CD8-positive, alpha-beta T cell (primary cell): ENCODE measurements at places on chromosomes 2 and 18.

GRCh38 chr2:64008434-64009009 lies 10.7 kb downstream of the VPS54 start:
- no peak for DNase-seq

DNA sequence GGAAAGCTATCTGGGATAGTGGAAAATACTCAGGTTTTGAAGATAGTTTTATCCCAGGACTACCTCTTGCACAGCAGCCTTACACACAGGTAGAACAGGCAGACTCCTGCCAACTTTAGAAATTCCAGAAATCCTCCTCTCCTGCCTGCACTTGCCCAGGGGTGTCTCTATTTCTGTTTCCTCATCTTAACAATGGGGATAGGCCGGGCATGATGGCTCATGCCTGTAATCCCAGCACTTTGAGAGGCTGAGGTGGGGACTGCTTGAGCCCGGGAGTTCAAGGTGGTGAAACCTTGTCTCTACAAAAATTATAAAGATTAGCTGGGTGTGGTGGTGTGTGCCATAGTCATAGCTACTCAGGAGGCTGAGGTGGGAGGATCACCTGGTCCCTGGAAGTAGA lies 117.0 kb upstream of the ARL5A start:
- no peak for DNase-seq

DNA sequence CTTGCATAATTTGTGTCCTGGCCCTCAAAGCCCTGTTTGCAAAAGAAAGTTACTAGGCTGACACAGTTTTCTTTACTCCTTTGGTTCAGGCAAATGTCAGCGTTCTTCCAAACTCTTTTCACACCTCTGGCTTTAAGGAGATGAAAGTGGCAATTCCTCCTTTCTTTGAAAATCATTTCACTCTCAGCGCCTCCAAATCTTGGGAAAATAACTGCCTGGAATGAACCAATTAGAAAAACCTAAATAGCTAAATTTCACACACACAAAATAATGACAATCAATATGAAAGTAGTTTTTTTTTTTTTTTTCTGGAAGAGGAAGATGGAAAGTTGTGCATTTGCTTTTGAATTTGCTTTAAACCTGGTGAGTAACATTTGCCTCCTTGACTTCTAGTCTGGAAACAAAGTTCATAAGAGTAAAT lies 1.7 kb downstream of the MEIS1 start:
- DNase-seq: no peak

GRCh38 chr2:152508446-152508845 lies 173.5 kb downstream of the FMNL2 start:
- DNase-seq: no peak

- DNase-seq: no peak
Observed at GRCh38 chr2:240189686-240190085, 49.2 kb upstream of the OTOS start.

GRCh38 chr2:223101340-223102039 lies 49.5 kb downstream of the KCNE4 start:
- no peak for DNase-seq

DNA sequence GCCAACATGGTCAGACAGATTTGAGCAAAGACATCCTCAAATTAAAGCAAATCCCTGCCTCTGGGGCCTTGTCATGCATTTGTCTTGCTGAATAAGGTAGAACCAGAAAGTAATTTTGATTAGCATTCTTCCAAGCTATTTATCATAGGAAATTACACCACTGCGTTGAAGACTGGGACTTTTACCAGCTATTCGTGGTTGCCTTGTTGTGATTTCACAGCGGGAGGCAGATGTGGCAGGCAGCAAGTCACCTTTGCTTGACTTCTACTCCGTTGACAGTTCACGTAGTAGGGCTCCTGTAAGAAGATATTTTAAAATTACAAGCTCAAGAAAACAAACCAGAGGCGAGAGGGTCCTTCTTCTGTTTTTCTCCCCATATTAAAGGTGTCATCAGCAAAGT lies 80.6 kb downstream of the EN1 start:
- DNase-seq: no peak

DNA sequence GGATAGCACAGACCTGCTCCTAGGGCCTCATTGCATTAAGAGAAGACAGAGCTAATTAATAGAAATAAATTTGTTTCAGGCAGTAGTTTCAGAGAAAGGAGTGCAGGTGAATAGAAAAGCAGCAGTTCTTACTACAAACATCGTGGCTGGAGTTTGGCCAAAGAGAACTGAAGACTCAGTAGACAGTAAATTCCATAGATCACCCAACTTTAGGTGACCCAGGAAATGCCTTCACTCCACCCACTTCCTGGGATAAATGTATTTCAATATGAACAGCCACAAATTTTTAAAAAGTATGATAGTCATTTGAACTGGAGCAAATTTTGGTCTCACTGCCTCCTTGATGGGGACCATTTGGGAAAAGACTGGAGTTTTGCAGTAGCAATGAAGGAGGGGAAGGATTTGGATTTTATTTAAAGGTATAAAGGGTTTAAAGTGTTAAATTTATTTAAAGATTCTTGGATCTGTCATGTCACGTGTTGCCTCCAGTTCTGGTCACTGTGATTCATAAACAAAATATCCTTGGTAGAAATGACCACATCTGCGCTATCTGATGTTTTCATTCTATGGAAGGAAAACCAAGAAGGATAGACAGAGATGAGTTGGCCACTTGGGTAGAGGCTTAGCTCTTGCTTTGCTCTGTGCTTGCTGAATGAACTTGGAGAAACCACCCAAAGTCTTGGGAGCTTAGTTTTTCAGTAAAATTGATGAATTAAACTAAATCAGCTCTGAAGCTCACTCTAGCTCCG lies 390.2 kb downstream of the THSD7B start:
- DNase-seq: no peak

GRCh38 chr2:101609433-101609832 lies 88.1 kb upstream of the MAP4K4 start:
- DNase-seq: no peak

GRCh38 chr2:12705230-12705629 lies 11.5 kb upstream of the TRIB2 start:
- DNase-seq: no peak

GRCh38 chr2:222827417-222827816 lies 33.4 kb upstream of the ACSL3 start:
- DNase-seq: no peak

GRCh38 chr2:36253086-36253485 lies 102.5 kb upstream of the CRIM1 start:
- no peak for DNase-seq

DNA sequence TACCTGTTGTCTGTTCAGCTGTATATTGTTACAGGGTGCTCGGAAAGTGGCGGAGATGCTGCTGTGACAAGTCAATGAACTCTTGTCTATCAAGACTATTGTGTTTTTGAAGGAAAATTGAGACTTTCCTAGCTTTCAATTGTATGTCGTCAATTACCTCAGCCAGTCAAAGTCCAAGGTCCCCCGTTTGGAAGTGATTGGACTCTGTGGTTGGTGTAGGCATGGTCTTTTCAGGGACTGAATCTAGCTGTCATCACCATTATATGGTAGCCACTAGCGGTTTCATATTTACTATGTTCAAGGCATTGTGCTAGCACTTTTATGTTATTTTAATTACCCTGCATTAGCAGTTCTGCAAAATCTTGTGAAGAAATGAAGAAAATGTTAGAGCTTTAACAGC lies 54.9 kb downstream of the XRCC5 start:
- no peak for DNase-seq

- DNase-seq: no peak
Observed at GRCh38 chr2:108949316-108950239, 39.4 kb downstream of the EDAR start.

- DNase-seq: no peak
Observed at GRCh38 chr2:149568138-149568537, 19.4 kb downstream of the MMADHC start.

DNA sequence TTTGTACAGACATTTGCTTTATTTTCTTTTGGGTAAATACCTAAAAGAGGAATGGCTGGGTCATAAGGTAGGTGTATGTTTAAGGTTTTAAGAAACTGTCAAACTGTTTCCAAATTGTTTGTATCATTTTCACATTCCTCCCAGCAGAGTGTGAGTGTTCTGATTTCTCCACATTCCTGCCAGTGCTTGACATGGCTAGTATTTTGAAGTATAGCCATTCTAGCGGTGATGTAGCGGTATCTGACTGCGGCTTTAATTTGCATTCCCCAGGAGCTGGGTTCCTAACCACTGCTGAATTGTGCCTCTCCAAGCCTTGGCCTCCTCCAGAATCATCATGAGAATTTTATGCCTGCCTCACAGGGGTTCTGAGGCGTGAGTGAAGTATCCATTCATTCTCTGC lies 61.8 kb upstream of the ARL4C start:
- DNase-seq: no peak

DNA sequence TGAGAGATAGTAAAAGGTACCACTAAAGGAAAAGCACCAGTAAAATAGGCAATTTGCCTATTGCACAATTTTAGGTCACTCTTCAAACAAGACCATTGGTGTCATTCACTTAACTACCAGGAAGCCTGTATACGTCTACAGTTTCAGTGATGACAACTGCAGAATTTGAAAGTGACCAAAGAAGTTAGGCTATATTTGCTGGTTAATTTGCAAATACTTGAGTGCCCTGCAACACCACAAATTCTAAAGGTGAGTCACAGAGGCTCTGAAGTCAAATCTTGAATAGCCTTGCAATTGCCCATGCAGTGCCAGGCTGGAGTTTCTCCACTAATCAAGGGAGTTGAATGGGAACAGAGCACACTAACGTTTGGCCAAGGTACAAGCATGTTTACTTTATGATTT lies 128.7 kb upstream of the CCDC68 start:
- DNase-seq: no peak

GRCh38 chr18:75204732-75205513 lies 4.0 kb downstream of the PTGR3 start:
- DNase-seq: no peak

DNA sequence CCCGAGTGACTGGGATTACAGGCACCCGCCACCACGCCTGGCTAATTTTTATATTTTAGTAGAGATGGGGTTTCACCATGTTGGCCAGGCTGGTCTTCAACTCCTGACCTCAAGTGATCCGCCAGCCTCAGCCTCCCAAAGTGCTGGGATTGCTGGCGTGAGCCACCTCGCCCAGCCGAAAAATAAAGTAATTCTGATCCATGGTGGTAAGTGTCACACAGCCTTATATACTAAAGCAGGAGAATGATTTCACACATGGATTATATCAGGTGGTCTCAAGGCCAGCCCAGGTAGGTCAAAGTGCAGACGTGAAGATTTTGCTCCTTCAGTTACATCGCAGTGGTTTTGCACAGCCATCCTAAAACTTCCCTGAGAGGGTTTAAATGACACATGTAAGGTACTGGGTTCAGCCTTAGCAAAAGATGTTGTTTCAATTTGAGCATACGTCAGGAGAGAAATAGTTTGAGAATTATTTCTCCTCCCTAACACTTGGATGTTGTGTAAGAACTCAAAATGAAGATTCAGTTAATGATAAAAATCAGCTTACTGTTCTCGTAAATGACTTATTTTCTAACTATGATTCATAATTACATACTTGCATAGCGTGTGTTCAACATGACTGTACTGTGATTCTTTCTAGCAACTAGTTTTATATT lies 93.0 kb upstream of the SLC39A10 start:
- no peak for DNase-seq

- no peak for DNase-seq
Observed at GRCh38 chr2:98519851-98520250, 75.2 kb downstream of the INPP4A start.

DNA sequence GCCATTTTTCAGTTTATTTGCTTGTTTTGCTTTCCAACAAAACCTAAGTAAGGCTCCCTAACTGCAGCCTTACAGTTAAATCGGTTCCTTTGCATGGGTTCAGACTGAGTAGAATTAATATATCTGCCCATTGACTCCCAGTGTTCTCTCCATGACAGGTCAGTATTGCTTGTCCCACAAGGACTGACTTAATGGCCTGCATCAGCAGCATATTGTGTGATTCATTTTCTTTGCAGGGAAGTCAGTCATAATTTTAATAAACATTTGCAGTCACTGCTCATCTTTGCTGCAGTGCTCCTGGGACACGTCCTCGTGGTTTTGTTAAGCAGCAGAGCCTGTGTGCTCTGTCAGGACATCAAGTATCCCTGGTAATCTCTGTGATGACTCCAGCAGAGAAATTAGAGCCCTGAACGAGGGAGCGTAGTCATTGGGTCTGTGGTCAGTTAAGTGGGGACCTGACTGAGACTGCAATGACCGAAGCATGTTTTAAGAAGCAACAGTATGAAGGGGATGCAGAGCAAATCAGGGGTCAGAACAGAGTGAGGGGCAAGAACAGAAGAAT lies 93.3 kb downstream of the CDH20 start:
- no peak for DNase-seq

- DNase-seq: no peak
Observed at GRCh38 chr2:172420216-172420615, 7.2 kb upstream of the ITGA6 start.

DNA sequence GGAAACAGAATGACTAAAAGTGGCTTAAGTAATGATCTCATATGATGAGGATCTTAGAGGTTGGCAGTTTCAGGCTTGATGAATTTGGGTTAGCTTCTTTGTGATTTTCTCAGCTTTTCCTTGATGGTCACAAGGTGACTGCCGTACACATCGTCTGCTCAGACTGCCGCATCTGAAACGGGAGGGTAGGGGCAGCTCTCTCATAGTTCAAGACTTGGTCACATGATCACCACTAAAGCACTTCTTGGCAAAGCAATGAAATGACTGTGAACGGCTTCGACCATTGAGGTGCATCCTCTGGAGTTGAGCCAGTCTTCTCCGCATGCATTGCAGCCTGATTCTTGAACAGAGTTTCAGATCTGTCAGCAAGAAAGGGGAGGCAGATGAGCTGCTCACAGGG lies 43.8 kb downstream of the LPIN1 start:
- DNase-seq: no peak

DNA sequence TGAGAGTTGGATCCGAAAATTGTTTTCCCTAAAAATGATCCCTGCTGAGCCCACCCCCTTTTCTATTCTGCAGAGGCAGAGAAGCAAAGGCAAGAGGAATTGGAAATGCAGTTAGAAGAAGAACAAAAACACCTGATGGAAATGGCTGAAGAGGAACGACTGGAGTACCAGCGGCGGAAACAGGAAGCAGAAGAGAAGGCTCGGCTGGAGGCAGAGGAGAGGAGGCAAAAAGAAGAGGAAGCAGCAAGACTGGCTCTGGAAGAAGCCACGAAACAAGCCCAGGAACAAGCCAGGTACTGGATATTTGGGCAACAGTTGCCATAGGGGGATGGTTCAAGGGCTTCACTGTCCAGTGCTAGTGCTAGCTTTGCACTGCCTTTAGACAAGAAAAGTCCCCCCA lies 41.7 kb downstream of the SUMO1 start:
- no peak for DNase-seq

GRCh38 chr2:5479265-5479928 lies 212.8 kb upstream of the SOX11 start:
- no peak for DNase-seq

DNA sequence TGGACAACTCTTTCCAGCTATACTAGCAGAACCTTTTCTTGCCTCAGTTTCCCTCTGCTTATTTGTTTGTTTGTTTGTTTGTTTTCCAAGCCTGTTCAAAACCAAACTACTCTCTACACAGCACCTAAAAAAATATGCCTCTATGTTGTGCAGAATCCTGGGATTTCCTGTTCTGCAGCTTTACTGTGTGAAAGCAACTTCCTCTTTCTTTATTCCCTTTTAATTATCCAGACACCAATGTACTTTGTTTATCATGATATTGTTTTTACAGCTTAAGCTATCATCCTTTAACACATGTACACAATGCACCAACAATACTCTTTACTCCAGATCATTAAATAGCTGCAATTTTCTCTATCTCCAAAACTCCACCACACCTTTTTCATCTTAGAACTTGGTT lies 259.5 kb downstream of the EPHA4 start:
- no peak for DNase-seq
